Endothelial cell of umbilical vein (primary cell): ENCODE measurements at places on chromosomes 2 and 18.

DNA sequence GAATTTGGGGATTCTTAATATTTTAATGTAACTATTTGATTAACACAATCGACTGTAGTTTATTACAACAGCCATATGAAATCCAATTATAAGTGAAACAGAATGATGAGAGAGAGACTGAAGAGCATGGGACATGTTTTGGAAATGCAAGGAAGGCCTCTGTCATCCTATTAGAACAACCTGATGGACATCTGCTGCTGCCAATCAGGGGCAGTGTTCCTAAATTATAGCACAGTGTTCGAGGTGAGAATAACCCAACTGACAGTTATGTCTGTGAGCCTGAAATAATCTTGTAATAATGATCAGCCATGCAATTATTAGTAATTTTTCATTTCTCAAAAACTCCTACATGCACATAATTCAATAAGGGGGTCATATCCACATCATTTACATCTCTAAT lies 73.6 kb downstream of the CCDC141 start:
- no peak for DNase-seq

DNA sequence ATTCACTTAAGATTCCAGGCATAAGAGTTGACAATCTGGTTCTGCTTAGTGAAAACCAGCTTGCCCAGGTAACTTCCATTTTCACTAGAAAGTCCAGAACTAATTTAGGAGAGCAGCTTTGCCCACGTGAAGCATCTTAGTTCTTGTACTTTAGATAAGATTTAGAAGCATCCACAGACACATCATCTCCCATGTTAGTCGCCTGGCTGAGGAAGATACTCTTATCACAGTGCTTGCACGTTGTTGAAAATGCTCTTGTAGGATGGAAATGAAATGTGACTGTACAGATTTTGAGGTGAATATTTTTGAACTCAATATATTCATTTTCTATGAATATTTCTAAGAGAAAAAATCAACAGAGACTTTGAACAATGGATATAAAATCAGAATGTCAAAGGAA lies 159.7 kb downstream of the SOCS6 start:
- DNase-seq = no peak

- DNase-seq = no peak
Measured at GRCh38 chr2:183057333-183057985, 19.2 kb upstream of the NCKAP1 start.

GRCh38 chr2:113940891-113941290 lies 51.0 kb downstream of the ACTR3 start:
- no peak for DNase-seq

- DNase-seq = no peak
Measured at GRCh38 chr2:142629193-142629592, 248.3 kb upstream of the KYNU start.

GRCh38 chr2:185347445-185347844 lies 391.2 kb upstream of the FSIP2 start:
- DNase-seq = no peak

- no peak for DNase-seq
Measured at GRCh38 chr2:83016343-83017110, 1442.6 kb downstream of the SUCLG1 start.

DNA sequence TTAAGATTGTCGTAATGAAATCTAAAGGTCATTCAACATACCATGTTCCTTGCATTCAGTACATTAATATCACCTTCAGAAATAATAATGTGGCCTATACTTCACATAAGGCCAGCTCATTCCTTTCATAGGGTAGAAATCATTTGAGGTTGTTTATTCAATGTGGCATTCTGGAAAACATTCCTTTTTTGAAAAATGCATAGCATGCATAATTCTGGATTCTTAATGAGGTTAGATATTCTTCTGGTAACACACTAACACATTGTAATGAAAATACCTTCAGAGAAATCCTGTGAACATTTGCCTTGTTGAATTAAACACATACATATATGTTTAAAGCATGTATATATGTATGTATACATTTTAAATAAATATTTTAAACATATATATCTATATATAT lies 204.6 kb upstream of the KCNH7 start:
- no peak for DNase-seq

DNA sequence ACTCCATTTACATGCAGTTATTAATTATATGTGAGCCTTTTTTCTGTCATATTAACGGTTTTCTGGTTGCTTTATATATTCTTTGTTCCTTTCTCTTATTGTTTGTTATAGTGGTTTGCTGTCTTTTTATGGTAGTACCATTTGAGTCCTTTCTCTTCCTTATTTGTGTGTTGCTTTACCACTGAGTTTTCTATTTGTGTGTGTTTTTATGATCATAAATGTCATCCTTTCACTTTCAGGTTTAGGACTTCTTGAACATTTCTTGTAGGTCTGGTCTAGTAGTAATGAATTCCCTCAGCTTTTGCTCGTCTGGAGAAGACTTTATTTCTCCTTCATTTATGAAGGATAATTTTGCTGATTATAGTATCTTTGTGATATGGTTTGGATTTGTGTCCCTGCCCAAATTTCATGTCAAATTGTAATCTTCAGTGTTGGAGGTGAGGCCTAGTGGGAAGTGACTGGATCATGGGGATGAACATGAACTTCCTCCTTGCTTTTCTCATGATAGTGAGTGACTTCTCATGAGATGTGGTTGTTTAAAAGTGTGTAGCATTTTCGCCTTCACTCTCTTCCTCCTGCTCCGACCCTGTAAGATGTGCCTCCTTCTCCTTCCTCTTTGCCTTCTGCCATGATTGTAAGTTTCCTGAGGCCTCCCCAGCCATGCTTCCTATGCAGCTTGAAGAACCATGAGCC lies 11.5 kb downstream of the GCC2 start:
- DNase-seq = no peak

GRCh38 chr2:207930747-207931146 lies 94.6 kb downstream of the PLEKHM3 start:
- DNase-seq = no peak

DNA sequence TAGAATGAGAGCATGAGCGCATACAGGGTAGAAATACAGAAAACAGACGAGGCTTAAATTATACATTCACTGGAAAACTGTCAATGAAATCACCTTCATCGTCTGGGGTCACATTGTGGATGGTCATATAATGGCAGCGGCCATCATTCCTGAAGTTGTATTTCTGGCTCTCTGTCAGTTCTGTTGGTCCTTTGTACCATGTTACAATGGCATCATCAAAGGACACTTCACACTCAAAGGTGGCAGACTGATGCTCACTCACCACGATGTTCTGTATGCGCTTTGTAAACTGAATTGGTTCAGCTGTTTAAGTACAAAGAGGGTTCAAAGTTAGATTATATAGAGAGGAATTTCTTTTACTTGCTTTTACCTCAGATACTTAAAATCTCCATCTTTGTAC lies 104.9 kb downstream of the TTN start:
- no peak for DNase-seq

- DNase-seq = no peak
Measured at GRCh38 chr2:67898595-67898994, 164.2 kb downstream of the C1D start.

GRCh38 chr18:46756559-46757201 lies at the start of gene ST8SIA5:
Gene ST8SIA5 (minus strand): TSS chr18:46757053. CDS start chr18:46756508, 545 bp downstream.
- DNase-seq = no peak

DNA sequence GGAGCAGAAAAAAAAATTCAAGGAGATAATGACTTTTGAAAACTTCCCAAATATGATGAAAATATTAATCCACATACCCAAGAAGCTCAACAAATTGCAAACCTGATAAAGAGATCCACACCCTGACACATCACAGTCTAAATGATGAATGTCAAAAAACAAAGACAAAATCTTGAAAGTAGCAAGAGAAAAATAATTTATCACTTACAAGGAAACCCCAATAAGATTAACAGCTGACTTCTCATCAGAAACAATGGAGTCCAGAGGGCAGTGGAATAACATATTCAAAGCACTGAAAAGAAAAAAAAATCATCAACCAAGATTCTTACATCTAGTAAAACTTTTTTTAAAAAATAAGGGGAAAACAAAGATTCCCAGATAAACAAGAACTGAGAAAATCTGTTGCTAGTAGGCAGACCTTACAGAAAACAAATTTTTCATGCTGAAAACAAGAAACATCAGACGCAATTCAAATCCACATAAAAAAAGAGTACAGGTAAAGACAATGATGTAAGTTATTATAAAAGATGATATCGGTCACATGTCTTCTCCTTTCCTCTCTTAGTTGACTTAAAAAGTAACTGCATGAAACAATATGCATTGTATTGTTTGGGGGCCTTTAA lies 21.3 kb downstream of the SLC66A2 start:
- no peak for DNase-seq

DNA sequence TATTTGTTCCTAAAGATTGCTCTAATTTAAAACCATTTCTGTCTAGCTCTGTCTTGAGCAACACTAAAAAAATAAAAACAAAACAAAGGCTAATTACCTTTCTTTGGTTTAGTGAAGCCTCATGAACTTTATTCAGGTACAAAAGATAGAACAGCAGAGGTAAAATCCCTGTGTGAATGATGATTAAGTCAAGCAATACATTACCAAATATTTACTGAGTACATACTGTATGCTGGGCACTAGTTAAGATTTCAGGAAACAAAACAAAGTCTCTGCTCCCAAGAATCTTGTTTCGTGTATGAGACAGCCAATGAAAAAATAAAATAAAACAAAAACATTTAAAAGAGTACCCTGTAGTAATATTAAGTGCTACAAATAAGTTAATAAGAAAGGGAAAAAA lies 257.5 kb downstream of the RND3 start:
- DNase-seq = no peak

GRCh38 chr2:110645616-110646015 lies 32.2 kb downstream of the BUB1 start:
- DNase-seq = no peak
